ENCODE measurements at places on chromosomes 2 and 18. TPM values are rescaled to one million over a fixed set of nuclear protein-coding genes. Genes with fewer than 3 reads are reported as not detected.
A peak's percentile ranks its signal among the peaks of the same experiment; 100 is the strongest.

ASPRV1 gene
- 2.3 TPM for total RNA-seq

NT5C1B gene
- total RNA-seq: not detected

DAW1 gene
- not detected for total RNA-seq

NAB1 gene
- 24.3 TPM for total RNA-seq

DNA sequence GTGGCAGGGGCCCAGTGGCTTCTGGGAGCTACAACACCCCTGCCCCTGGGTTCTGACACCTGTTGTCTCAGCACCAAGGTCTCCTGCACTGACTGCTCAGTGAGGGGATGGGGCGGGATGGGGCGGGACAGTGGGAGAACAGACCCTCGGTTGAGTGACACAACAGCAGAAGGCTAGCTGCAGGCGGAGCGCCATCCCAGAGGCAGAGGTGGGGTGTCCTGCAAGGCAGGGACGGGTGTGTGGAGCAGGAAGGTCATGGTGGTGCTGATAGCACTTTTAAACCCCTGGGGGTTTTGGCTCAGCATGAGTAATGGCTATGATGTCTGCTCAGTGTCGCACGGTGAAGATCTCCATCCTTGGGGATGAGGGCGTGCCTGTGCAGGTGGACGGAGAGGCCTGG is 105.1 kb downstream of the DGKD start:
- no peaks in the 10 kb centered on the region for H3K27me3 ChIP-seq
- DNase-seq: no peak
- peaks cover 29% of the 10 kb centered on the region for H3K36me3 ChIP-seq
- H3K4me3 ChIP-seq: no peak overlapping the region
- H3K27ac ChIP-seq: peak overlapping the region; percentile 15

UGT1A5 gene
- total RNA-seq: not detected

KCNJ3 gene
- not detected for total RNA-seq

DNA sequence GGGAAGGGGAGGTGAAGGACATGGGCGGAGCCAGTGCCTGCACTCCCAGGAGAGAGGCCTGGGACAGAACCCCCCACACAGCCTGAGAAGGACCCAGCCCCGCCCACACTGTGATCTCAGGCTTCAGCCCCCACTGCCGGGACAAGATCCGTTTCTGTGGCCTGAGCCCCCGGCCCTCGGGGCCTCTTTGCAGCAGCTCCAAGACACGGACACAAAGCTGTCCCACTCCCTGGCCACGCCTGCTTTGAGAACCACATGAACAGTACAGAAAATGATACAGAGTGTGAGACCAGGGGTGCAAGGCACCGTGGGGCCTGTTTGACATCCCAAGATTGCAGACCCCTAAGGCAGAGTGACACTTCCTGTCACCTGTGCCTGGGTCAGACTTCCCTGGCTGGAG is 74.5 kb downstream of the TWIST2 start:
- H3K4me1 ChIP-seq: no peaks in the 10 kb centered on the region
- H3K4me3 ChIP-seq: no peak overlapping the region
- H3K36me3 ChIP-seq: no peaks in the 10 kb centered on the region
- H3K27me3 ChIP-seq: peaks cover 1% of the 10 kb centered on the region

- H3K4me1 ChIP-seq: no peaks in the 10 kb centered on the region
- H3K27ac ChIP-seq: no peak overlapping the region
Observed at GRCh38 chr2:35099342-35099741, 1256.2 kb upstream of the CRIM1 start.

- H3K27ac ChIP-seq: no peak overlapping the region
- no peaks in the 10 kb centered on the region for H3K36me3 ChIP-seq
- H3K4me3 ChIP-seq: no peak overlapping the region
- H3K27me3 ChIP-seq: no peaks in the 10 kb centered on the region
- DNase-seq: no peak
- peaks cover 37% of the 10 kb centered on the region for H3K4me1 ChIP-seq
Observed at GRCh38 chr2:28250006-28250405, 142.7 kb upstream of the FOSL2 start.

GRCh38 chr2:65361623-65362022 is 70.8 kb downstream of the SPRED2 start:
- no peak overlapping the region for H3K4me3 ChIP-seq
- no peaks in the 10 kb centered on the region for H3K36me3 ChIP-seq
- no peak overlapping the region for H3K27ac ChIP-seq
- no peak for DNase-seq

EPHA4 gene
- 9.7 TPM for total RNA-seq

ROCK1 gene
- total RNA-seq: 82.1 TPM

TWIST2 gene
- not detected for total RNA-seq

DNA sequence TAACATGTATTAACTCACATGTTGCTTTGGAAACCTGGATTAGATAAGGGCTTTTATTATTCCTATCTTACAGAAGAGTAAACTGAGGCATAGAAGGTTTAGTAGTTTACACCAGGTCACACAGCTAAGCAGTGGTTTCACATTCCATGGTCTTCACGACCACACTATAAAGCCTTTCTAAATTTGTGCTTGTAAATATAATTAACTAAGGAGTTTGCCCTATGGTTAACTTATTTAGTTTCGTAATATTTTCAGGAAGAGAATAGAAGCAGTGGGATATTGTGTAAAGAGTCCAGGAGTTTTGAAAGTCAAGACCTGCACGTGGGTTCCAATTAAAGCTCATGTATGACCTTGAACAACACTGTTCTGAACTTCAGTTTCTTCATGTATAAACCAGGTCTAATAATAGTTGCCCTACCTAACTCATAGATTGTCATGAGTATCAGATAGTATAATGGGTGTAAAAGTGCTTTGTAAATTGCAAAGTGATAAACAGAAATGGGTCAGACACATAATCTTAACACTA is 19.5 kb upstream of the SOS1 start:
- H3K4me3 ChIP-seq: no peak overlapping the region
- H3K27me3 ChIP-seq: no peaks in the 10 kb centered on the region
- no peaks in the 10 kb centered on the region for H3K36me3 ChIP-seq
- H3K4me1 ChIP-seq: peaks cover 22% of the 10 kb centered on the region
- H3K27ac ChIP-seq: no peak overlapping the region
- no peak for DNase-seq

DNA sequence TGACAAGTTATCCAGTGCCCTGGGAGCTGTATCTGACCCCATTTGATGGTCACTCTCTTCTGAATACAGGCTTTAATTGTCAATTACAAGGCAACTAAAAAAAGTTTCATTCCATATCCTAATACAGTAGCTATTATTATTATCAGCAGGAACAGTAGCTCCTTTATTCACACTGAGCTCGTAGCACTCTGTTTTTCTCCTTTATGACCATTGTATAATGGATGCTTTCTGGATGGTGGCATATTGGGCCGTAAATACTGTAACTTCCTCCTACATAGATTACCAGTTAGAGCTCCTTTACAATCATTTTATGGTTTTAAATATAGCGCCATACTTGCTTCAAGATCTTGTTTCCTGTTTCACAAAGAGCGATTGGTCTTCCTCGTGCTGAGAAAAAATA is 1040.3 kb downstream of the TSN start:
- no peak overlapping the region for H3K27ac ChIP-seq
- DNase-seq: no peak
- H3K27me3 ChIP-seq: no peaks in the 10 kb centered on the region
- no peak overlapping the region for H3K4me3 ChIP-seq
- H3K36me3 ChIP-seq: no peaks in the 10 kb centered on the region

DNA sequence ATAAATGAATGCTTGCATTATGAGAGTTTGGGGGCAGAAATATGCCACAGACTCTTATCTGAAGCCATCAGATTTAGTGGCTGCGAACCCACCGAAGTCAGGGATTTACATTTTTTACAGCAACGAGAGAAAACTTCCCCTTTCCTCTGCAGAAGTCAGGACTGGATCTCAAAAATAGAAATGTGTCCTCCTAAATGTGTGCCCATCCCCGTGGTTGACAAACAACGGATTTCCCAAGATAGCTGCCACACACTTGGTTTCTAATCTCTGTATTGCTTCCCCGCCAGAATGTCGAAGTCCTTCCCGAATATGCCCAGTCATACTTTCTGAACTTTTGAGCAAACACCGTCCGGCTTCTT is 879 bp upstream of the ADAM23 start:
- H3K4me3 ChIP-seq: peak overlapping the region; percentile 63
- DNase-seq: no peak
- H3K27ac ChIP-seq: no peak overlapping the region
- H3K36me3 ChIP-seq: no peaks in the 10 kb centered on the region
- peaks cover 14% of the 10 kb centered on the region for H3K4me1 ChIP-seq

- no peak overlapping the region for H3K27ac ChIP-seq
- no peaks in the 10 kb centered on the region for H3K27me3 ChIP-seq
- DNase-seq: no peak
- no peaks in the 10 kb centered on the region for H3K4me1 ChIP-seq
- H3K4me3 ChIP-seq: no peak overlapping the region
Observed at GRCh38 chr2:134348239-134348638, 94.4 kb downstream of the MGAT5 start.

- no peaks in the 10 kb centered on the region for H3K36me3 ChIP-seq
- DNase-seq: no peak
- no peaks in the 10 kb centered on the region for H3K4me1 ChIP-seq
- no peak overlapping the region for H3K4me3 ChIP-seq
Observed at GRCh38 chr18:10023853-10024570, 110.2 kb downstream of the VAPA start.

DNA sequence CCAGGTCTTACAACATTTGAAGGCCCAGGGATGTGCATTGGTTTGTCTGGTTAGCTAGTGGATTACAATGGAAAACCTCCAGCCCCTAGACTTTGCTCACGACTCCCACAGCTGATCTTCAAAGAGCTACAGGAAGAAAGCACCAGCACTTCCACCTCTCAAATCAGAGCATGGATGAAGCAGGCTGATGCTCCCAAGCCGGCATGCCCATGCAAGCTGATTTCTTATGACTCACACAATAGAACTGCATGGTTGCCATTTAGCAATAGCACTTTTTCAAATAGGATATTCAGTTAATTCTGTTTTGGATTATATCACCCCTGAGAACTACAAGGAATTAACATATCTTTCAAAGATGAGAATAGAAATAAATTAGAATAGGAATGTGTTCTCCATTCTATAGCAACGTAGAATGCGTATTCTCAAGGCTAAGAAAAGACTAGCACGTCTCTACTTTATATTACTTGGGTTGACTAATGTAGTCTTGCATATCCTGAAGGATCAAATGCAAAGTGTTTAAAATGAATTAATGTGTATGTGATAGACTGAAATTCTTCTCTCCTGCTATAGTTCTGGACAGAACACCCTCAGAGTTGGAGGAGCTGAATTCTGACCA is 292.4 kb downstream of the TRIB2 start:
- H3K36me3 ChIP-seq: no peaks in the 10 kb centered on the region
- H3K4me1 ChIP-seq: no peaks in the 10 kb centered on the region
- DNase-seq: no peak

GRCh38 chr2:25374411-25374810 is 32.7 kb upstream of the DNMT3A start:
- peaks cover 33% of the 10 kb centered on the region for H3K4me1 ChIP-seq
- no peak for DNase-seq
- no peaks in the 10 kb centered on the region for H3K27me3 ChIP-seq
- no peaks in the 10 kb centered on the region for H3K36me3 ChIP-seq

PLGLB1 gene
- total RNA-seq: 21.0 TPM

- no peaks in the 10 kb centered on the region for H3K36me3 ChIP-seq
- DNase-seq: no peak
- H3K4me3 ChIP-seq: no peak overlapping the region
- H3K4me1 ChIP-seq: no peaks in the 10 kb centered on the region
- no peaks in the 10 kb centered on the region for H3K27me3 ChIP-seq
- H3K27ac ChIP-seq: no peak overlapping the region
Observed at GRCh38 chr2:208062961-208063360, 37.6 kb upstream of the PLEKHM3 start.

- DNase-seq: no peak
- H3K36me3 ChIP-seq: no peaks in the 10 kb centered on the region
- no peak overlapping the region for H3K4me3 ChIP-seq
- no peaks in the 10 kb centered on the region for H3K4me1 ChIP-seq
Observed at GRCh38 chr18:22466608-22467395, 49.1 kb upstream of the CTAGE1 start.

DNA sequence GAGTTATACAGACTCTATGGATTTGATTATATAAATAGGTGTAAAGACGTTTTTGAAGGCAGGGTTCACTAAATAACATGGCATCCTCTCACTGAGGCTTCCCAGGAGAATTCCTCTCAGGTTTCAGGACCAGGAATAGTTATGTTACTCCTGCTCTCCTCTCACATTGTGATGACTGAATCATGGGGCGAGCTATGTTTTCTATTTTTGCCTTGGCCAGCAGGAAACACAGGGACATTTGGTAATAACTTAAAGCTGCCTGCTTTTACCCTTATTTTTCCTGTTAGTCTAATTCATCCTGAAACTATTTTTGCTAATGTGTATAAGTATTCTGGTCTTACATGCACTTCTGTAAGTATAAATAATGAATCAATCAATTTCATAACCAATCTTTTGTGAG is 115.3 kb upstream of the ITGB6 start:
- H3K36me3 ChIP-seq: no peaks in the 10 kb centered on the region
- peaks cover 13% of the 10 kb centered on the region for H3K4me1 ChIP-seq
- no peaks in the 10 kb centered on the region for H3K27me3 ChIP-seq
- no peak overlapping the region for H3K4me3 ChIP-seq
- no peak overlapping the region for H3K27ac ChIP-seq

DNA sequence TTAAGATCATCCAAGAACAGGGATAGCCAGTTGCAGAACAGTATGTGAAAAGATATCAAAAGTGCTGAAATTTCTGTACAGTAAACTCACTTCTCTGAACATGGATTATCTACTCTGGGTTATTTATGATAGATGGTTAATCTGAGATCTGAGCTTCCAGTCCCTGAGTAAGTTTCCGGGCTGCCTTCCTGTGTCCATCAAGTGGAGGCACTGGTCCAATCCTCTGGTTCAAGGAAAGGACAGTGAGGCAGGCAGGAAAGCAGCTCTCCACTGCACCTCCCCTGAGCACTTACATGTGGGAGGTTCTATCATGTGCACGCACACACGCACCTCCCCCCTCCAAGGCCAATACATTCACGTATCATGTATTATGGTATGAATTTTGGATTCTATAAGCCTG is 32.5 kb downstream of the GPR45 start:
- H3K27me3 ChIP-seq: no peaks in the 10 kb centered on the region
- H3K4me1 ChIP-seq: no peaks in the 10 kb centered on the region
- H3K27ac ChIP-seq: no peak overlapping the region
- H3K36me3 ChIP-seq: no peaks in the 10 kb centered on the region

CCT4 gene
- total RNA-seq: 109 TPM

IL37 gene
- not detected for total RNA-seq

IL1A gene
- not detected for total RNA-seq

FBXO15 gene
- total RNA-seq: 4.2 TPM

NETO1 gene
- total RNA-seq: 0.21 TPM

HOXD1 gene
- not detected for total RNA-seq
